Upper lobe of right lung (tissue), 1 donor: ENCODE measurements at places on chromosomes 16 and 17. TPM values are rescaled to one million over a fixed set of nuclear protein-coding genes. Genes with fewer than 3 reads are reported as not detected.
A peak's percentile ranks its signal among the peaks of the same experiment; 100 is the strongest.

- no peaks in the 10 kb centered on the region for H3K36me3 ChIP-seq
- DNase-seq: no peak
- H3K27ac ChIP-seq: no peak overlapping the region
- H3K27me3 ChIP-seq: no peaks in the 10 kb centered on the region
Observed at GRCh38 chr17:65753348-65753747, 191.9 kb upstream of the AXIN2 start.

- no peak overlapping the region for H3K4me3 ChIP-seq
- H3K27me3 ChIP-seq: no peaks in the 10 kb centered on the region
- H3K27ac ChIP-seq: no peak overlapping the region
- H3K4me1 ChIP-seq: no peaks in the 10 kb centered on the region
- DNase-seq: no peak
- H3K36me3 ChIP-seq: no peaks in the 10 kb centered on the region
Observed at GRCh38 chr16:51197953-51198748, 47.1 kb upstream of the SALL1 start.

GRCh38 chr17:77316651-77317050 is 175.9 kb downstream of the SEC14L1 start:
- no peak overlapping the region for H3K4me3 ChIP-seq
- no peak overlapping the region for H3K27ac ChIP-seq
- no peak for DNase-seq
- no peaks in the 10 kb centered on the region for H3K27me3 ChIP-seq
- H3K36me3 ChIP-seq: no peaks in the 10 kb centered on the region

- H3K4me3 ChIP-seq: no peak overlapping the region
- H3K27ac ChIP-seq: no peak overlapping the region
- H3K27me3 ChIP-seq: no peaks in the 10 kb centered on the region
- H3K36me3 ChIP-seq: peaks cover 6% of the 10 kb centered on the region
- no peak for DNase-seq
- peaks cover 36% of the 10 kb centered on the region for H3K4me1 ChIP-seq
Observed at GRCh38 chr17:2170023-2170422, 115.1 kb downstream of the HIC1 start.

DNA sequence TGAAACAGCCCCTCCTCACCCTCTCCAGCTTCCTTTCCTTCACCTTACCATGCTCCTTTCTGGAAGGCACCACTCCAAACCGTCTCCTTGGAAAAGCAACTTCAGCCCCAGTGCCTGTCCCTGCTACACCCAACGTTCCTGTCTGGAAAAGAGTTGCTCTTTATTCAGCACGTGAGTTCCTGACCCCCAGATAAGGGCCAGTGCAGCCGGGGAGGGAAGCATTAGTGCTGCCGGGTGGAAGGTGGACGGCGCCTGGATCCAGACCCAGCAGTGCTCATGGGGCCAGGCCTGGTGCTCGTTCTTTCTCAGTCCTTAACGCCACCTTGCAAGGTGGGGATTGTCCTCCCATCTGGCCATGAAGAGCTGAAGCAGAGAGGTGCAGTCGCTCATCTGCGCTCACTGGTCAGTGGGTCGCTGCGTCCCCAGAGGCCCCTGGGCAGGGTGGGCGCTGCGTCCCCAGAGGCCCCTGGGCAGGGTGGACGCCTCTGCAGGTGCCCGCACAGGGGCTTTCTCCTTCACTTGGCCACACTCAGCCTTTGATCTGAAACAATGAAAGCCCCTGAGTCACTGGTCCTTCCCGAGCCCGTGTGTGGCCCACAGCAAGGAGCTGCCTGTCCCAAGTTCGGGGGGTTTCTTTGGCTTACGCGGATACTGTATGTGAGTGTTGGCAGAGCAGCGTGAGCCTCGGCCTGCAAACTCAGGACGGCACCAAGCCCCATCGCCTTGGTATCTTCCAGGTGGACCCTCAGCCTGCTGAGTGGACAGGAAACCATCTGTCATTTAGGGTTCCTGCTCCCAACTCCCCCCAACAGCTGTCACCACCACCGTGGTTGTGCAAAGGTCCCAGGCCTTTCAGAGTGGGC is 117.1 kb downstream of the SEC14L1 start:
- no peaks in the 10 kb centered on the region for H3K36me3 ChIP-seq
- H3K4me1 ChIP-seq: peaks cover 18% of the 10 kb centered on the region
- no peak overlapping the region for H3K27ac ChIP-seq
- DNase-seq: no peak

GRCh38 chr16:84791088-84791487 is 28.7 kb upstream of the CRISPLD2 start:
- no peak overlapping the region for H3K4me3 ChIP-seq
- no peaks in the 10 kb centered on the region for H3K27me3 ChIP-seq
- no peak overlapping the region for H3K27ac ChIP-seq
- peaks cover 5% of the 10 kb centered on the region for H3K4me1 ChIP-seq

DNA sequence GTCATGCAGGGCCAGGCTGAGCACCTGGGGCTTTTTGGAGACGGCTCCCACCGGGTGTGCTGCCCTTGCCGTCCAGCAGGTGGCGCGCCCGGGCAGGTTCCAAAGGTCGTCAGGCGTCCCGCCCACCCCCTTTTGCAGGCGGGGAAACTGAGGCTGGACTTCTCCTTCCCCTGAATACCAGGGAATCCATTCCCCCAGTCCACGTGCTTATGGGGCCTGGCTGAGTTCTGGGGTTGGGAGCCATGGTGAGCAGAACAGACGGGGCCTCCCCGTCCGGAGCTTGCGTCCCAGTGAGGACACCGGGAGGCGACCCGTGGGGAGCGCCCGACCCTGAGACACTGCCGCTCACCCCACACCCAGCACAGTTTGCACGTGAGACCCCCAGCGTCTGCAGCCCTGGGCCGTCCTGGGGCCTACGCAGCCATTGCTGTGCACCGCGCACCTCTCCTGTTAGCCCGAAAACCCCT is 51.8 kb upstream of the JPH3 start:
- no peaks in the 10 kb centered on the region for H3K36me3 ChIP-seq
- peak; percentile 75 for DNase-seq
- H3K27me3 ChIP-seq: no peaks in the 10 kb centered on the region
- no peak overlapping the region for H3K4me3 ChIP-seq

DNA sequence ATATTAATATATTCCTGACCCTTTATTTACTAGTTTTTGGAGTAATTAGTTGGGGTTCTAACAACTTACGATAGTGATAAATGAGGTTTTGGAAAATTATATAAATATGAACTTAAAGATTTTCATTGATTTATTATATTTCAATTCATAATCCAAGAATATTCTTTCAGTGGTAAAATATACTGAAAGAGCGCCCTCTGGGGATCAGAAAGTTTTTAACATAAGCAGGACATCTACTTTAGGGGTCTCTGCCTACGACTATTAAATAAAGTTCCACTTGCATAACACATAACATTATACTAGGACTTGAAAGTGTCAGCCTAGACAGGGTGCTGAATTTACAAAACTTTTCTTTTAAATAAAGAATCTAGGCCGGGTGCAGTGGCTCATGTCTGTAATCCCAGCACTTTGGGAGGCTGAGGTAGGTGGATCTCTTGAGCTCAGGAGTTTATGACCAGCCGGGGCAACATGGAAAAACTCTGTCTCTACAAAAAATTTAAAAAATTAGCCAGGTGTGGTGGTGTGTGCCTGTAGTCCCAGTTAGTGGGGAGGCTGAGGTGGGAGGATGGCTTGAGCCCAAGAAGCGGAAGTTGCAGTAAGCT is 15.6 kb downstream of the RFWD3 start:
- H3K36me3 ChIP-seq: peaks cover 50% of the 10 kb centered on the region
- DNase-seq: no peak
- H3K27ac ChIP-seq: no peak overlapping the region
- no peak overlapping the region for H3K4me3 ChIP-seq
- H3K27me3 ChIP-seq: no peaks in the 10 kb centered on the region

GRCh38 chr17:67636312-67636711 is 81.4 kb upstream of the NOL11 start:
- no peak overlapping the region for H3K27ac ChIP-seq
- H3K4me3 ChIP-seq: no peak overlapping the region
- peak; percentile 30 for DNase-seq
- H3K27me3 ChIP-seq: no peaks in the 10 kb centered on the region
- H3K36me3 ChIP-seq: peaks cover 5% of the 10 kb centered on the region

GRCh38 chr16:85057212-85057889 is 29.8 kb downstream of the KIAA0513 start:
- no peak overlapping the region for H3K4me3 ChIP-seq
- no peaks in the 10 kb centered on the region for H3K27me3 ChIP-seq
- H3K36me3 ChIP-seq: no peaks in the 10 kb centered on the region
- H3K4me1 ChIP-seq: peaks cover 25% of the 10 kb centered on the region
- no peak for DNase-seq
- no peak overlapping the region for H3K27ac ChIP-seq

- no peaks in the 10 kb centered on the region for H3K36me3 ChIP-seq
- peaks cover 14% of the 10 kb centered on the region for H3K27me3 ChIP-seq
- H3K4me3 ChIP-seq: no peak overlapping the region
- H3K4me1 ChIP-seq: no peaks in the 10 kb centered on the region
- DNase-seq: no peak
Observed at GRCh38 chr16:7090628-7091115, 242.0 kb upstream of the RBFOX1 start.

DNA sequence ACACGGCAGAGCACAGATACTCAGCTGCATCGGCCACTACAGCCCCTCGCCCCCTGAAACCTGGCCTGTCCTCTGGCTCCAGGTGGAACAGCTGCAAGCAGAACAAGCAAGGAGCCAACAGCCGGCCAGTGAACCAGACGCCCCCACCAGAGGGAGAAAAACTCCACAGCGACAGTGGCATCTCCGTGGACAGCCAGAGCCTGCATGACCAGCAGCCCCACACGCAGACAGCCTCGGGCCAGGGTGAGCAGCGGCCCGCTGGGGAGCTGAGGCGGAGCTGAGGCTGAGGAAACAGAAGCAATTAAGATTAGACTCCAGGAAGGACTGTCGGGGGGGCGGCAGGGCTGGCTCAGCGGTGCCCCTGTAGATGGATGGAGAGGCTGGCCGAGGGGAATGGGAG is 16.7 kb downstream of the NGFR start:
- H3K36me3 ChIP-seq: no peaks in the 10 kb centered on the region
- peaks cover 18% of the 10 kb centered on the region for H3K4me1 ChIP-seq
- H3K27me3 ChIP-seq: peaks cover 7% of the 10 kb centered on the region

GRCh38 chr17:56891751-56892150 is 22.1 kb downstream of the TRIM25 start:
- H3K4me1 ChIP-seq: no peaks in the 10 kb centered on the region
- H3K27ac ChIP-seq: no peak overlapping the region
- no peaks in the 10 kb centered on the region for H3K27me3 ChIP-seq
- H3K4me3 ChIP-seq: no peak overlapping the region
- DNase-seq: peak; percentile 71

DNA sequence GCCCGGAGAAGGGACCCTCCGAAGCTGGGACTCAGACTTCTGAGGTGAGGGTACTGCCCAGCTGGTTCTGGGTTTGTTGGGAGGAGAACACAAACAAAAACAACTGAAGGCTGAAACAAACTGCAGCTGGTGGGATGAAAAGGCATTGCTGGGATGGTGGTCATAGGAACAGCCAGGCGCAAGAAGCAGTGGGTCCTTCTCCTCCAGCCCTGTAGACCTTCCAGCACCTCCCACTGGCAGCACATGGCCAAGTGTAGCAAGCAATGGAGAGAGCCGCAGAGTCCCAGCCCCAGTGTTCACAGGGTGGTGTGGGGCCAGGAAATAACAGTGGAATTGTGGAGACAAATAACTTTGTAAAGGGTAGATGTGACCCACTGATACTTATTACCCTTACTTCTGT is 48.7 kb upstream of the FOXJ1 start:
- H3K27me3 ChIP-seq: no peaks in the 10 kb centered on the region
- H3K4me1 ChIP-seq: no peaks in the 10 kb centered on the region
- no peaks in the 10 kb centered on the region for H3K36me3 ChIP-seq

- no peak for DNase-seq
- H3K4me3 ChIP-seq: no peak overlapping the region
- H3K27me3 ChIP-seq: no peaks in the 10 kb centered on the region
- H3K36me3 ChIP-seq: no peaks in the 10 kb centered on the region
- no peaks in the 10 kb centered on the region for H3K4me1 ChIP-seq
Observed at GRCh38 chr17:53470626-53471025, 352.1 kb upstream of the KIF2B start.

DNA sequence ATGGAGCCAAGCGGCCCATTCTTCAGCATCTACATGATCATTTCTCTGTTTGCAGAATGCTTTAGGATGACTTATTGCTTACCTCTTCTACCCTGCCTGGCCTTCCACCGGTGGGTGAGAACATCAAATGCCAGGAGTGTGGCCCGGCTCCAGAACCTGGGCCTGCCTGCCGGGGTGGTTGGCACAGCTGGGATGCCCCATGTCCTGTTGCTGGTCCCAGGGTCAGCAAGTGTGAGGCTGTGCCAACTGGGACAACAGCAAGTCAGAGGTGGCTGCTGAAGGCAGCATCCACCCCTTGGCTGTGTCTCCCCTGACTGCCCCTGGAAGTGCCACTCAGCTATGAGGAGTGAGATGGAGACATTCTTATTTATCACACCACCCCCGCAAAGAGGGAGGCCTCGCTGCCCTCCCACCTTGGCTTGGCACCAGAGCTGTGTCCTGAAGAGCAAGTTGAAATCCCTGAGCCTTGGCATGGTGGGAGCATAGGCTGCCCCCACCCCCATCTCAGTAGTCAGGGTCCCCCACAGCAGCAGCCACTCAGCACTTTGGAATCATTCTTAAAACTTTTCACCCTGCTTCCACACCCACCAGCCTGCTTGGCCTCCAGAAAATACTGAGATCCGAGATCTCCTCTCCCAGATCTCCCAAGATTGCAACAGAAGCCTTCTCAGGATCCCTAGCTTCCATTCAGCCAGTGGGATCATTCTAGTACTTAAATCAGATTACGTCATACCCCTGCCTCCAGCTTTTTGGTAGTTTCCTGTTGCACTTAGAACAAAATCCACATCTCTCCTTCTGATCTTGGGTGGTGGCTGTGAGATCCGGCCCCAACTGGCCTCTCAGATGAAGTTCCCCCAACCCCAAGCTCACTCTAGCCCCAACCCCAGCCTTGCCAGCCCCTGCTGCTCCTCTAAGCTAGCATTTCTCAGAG is 127.5 kb downstream of the SOCS1 start:
- H3K4me1 ChIP-seq: peaks cover 39% of the 10 kb centered on the region
- DNase-seq: no peak
- H3K27ac ChIP-seq: peak overlapping the region; percentile 72
- no peak overlapping the region for H3K4me3 ChIP-seq
- peaks cover 32% of the 10 kb centered on the region for H3K36me3 ChIP-seq

CD79B gene
- 4.7 TPM for total RNA-seq

CDH3 gene
- total RNA-seq: 9.6 TPM

SLC12A3 gene
- not detected for total RNA-seq

CDH1 gene
- total RNA-seq: 128 TPM

SLC38A8 gene
- not detected for total RNA-seq

TAT gene
- total RNA-seq: not detected

SHISA9 gene
- not detected for total RNA-seq

ALOX15B gene
- total RNA-seq: 80.2 TPM

TBC1D3 gene
- not detected for total RNA-seq

SPATA22 gene
- 0.75 TPM for total RNA-seq

HBA2 gene
- 248 TPM for total RNA-seq

SEPTIN12 gene
- not detected for total RNA-seq

CAVIN1 gene
- 342 TPM for total RNA-seq
